Right atrium auricular region (tissue), 2 donors: ENCODE measurements at places on chromosomes 7 and 10. TPM values are rescaled to one million over a fixed set of nuclear protein-coding genes. Genes with fewer than 3 reads are reported as not detected.

PRSS37 gene
- not detected for total RNA-seq

FAM221A gene
- 6.5 TPM for total RNA-seq

GRCh38 chr7:136956671-136957070 is 88.2 kb downstream of the CHRM2 start:
- DNase-seq = no peak
- H3K4me1 ChIP-seq = peaks cover 12% of the 10 kb centered on the region
- H3K36me3 ChIP-seq = peaks cover 4% of the 10 kb centered on the region
- no peaks in the 10 kb centered on the region for H3K27me3 ChIP-seq

DNA sequence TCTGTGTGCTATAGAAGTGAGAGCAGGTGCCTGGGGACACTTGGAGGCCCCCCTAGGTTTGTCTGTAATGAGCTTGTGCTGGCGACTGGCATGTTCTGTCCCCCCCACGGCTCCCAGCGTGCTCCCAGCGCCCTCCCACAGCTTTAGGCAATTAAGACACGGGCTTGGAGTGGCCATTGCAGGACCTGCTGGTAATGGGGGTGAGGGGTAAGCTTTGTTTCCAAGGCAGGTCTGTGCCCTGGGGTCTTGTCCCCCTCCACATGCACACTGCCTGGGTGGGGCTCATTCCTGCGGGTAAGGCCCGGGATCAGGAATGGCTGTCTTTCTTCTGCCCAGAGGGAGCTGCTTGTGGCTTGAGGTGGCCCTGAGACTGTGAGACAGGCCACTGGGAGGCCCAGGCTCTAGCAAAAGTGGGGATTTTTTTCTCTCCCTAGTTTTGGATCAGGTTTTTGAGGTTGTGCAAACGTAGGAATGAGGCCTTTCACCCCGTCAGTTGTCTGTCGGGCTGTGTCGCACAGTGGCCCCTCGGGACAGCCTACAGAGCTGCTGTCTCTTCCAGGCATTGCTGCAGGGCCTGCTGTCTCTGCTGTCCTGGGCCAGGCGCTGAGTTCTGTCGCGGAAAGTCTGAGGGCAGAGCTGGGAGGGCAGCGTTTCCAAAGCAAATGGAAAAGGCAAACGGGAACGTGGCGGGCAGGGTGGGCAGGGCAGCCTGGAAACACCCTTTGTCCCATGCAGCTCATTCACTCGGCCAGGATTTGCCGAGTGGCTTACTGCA is 107.4 kb downstream of the LHPP start:
- no peaks in the 10 kb centered on the region for H3K36me3 ChIP-seq
- H3K27ac ChIP-seq = no peak overlapping the region
- H3K27me3 ChIP-seq = no peaks in the 10 kb centered on the region
- H3K4me1 ChIP-seq = no peaks in the 10 kb centered on the region

CYP3A7 gene
- total RNA-seq = 2.0 TPM

SLC18A3 gene
- not detected for total RNA-seq

EPHA1 gene
- not detected for total RNA-seq

SFMBT2 gene
- 7.9 TPM for total RNA-seq
